Activated CD4-positive, alpha-beta T cell treated with anti-CD3 and anti-CD28 coated beads, Interleukin-2, amount 50 U/mL, for 24 hours (primary cell): ENCODE measurements at places on chromosomes 4 and X.

- DNase-seq, result no peak
Observed at GRCh38 chrX:146144039-146144438, 326.4 kb downstream of the SLITRK2 start.

DNA sequence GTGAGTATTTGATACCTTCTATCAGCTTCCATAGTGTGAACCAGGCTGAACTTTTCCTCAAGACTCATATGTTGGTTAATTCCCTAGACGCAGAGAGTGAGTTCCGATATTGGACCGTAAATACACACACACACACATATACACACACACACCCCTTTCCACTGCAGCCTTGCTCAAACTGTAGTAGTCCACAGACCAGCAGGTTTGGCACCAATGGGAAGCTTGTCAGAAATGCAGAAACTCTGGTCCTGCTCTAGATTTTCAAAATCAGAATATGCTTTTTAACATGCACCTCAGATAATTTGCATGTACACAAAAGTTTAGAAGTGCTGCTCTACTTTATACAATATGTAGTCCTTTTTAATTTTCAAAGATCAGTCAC lies 27.6 kb upstream of the ZNF280C start:
- no peak for DNase-seq

GRCh38 chr4:158169931-158170690 lies 2.7 kb downstream of the GASK1B start:
- DNase-seq, result no peak

DNA sequence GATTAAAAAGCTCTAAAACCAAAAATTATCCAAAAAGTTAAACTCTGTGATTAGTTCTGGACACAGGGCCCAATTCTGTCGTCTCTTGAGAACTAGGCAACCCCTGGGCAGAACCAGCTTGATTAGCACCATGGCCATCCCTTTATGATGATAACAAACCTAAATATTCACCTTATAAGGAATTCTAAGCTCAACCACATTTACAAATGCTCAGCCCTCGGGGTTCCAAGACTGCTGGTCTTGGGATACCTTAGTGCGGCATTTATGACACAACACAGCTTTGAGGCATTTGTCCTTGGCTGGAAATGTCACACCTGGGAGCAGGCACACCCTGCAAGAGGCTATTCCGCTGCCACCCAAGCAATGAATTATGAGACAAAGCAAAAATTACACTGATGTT lies 27.5 kb upstream of the NAP1L5 start:
- DNase-seq, result no peak
